Hematopoietic multipotent progenitor cell treated with erythropoietin and hydrocortisone succinate and interleukin-3 and kit ligand, for 8 days (in vitro differentiated cells): ENCODE measurements at places on chromosomes 12 and 14.

DNA sequence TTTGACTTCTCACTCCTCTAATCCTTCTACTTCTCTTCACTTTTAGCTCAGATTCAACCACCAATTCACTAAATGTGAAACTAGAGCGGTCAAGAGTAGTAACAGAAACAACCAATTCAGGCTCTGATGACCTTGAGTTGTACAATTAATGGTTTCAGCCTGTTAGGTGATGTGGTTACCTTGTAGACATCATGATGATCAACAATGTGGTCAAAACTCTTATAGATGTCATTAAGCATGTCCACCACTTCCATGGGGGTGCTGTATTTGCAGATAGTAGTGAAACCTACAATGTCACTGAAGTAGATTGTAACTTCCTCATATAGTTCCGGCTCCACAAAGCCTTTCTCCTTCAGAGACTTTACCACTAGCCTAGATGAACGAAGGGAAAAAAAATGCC lies 54.1 kb upstream of the PLBD1 start:
- no peak for DNase-seq

DNA sequence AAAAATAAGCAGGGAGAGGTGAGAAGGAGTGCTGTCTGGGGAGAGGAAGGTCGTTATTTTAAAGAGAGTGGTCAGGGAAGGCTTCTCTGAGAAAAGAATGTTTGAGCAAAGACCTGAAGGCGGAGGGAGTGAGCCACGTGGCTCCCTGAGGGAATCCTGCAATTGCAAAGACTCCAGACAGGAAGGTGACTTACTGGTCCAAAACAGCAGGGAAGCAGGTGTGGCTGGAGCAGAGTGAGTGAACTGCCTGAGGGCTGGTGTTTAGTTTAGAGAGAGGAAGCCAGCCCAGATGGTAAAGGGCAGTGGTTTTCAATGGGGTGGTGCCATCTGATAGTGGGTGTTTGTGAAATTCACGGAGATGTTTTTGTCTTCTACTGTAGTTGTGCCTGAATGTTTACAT lies 58.8 kb upstream of the LTA4H start:
- DNase-seq = peak; percentile 15

- no peak for DNase-seq
Observed at GRCh38 chr12:117968826-117969659, at the start of gene KSR2. Gene KSR2, minus strand, starts transcription at chr12:117968990. Its CDS starts 735 bp downstream, at chr12:117968255.

GRCh38 chr12:102833687-102834441 lies 83.2 kb downstream of the PAH start:
- DNase-seq = no peak

- no peak for DNase-seq
Observed at GRCh38 chr14:62710811-62711210, 334.4 kb downstream of the KCNH5 start.

DNA sequence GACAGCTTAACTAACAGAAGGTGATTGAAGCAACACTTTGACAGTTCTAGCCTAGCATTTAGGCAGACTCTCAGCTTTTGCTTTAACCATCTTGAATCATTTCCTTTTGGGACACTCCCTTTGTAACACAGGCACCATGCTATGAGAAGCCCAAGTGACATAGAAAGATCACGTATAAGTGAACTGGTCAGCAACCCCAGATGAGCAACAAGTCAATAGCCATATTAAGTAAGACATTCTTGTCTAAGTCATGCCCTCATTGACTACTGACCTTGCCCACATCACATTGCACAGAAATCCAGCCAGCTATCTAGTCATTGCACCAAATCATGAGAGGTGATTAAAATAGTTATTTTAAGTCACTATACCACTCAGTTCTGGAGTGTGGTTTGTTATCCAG lies 476.8 kb downstream of the TRHDE start:
- no peak for DNase-seq

- DNase-seq = no peak
Observed at GRCh38 chr12:32490801-32491200, 91.4 kb downstream of the FGD4 start.

DNA sequence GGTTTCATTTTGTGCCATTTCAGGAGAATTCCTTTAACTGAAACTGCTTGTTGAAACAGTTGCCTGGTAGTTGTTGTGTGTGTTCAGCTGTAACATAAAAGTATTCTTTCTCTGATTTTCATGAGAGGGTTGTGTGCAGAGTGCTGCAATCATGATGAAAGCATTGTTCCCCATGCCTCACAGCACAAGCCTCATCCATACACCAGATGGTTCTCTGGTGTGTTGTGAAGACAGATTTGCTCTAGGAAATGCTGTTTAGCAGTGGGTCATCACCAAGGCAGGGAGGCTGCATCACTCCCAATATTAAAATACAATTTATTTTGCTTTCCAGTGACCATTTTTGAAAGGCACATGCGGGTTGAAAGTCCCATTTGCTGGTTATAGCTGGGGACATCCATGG lies 404.4 kb downstream of the AACS start:
- DNase-seq = no peak

- DNase-seq = no peak
Observed at GRCh38 chr12:104585448-104586055, 128.8 kb downstream of the CHST11 start.

GRCh38 chr14:70885343-70886022 lies 21.8 kb upstream of the PCNX1 start:
- no peak for DNase-seq

DNA sequence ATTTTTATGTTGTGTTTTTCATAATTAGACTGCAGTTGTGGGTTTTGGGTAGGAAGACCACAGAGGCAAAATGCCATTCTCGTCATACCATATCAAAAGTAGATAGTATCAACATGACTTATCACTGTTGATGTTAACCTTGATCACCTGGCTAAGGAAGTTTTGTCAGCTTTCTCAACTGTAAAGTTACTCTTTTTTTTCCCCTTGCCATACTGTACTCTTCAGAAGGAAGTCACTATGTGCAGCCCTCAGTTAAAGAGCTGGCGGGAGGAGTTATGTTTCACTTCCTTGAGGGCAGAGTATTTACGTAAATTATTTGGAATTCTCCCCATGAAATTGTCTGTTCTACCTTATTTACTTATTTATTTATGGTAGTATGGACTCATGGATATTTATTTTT lies 78.7 kb downstream of the PRORP start:
- no peak for DNase-seq

DNA sequence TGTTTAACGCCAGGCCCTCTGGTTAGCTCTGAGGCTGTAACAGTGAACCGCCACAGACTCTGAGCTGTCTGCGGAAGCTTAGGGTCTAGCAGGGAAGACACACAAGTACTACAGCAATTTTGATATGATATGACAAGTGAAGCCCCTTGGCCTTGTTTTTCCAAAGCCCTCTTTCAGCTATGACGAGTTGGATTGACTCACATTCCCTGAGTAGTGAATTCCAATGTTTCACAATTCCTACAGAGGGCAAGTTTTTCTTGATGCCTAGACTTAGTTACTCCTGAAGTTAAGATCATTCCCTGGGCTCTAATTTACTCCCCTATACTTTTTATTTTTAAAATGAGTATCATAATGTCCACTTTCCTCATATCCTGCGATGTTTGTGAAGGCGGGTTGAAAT lies 53.3 kb upstream of the CISTR start:
- no peak for DNase-seq

GRCh38 chr14:105861985-105862465 lies 335.6 kb downstream of the TMEM121 start:
- no peak for DNase-seq

DNA sequence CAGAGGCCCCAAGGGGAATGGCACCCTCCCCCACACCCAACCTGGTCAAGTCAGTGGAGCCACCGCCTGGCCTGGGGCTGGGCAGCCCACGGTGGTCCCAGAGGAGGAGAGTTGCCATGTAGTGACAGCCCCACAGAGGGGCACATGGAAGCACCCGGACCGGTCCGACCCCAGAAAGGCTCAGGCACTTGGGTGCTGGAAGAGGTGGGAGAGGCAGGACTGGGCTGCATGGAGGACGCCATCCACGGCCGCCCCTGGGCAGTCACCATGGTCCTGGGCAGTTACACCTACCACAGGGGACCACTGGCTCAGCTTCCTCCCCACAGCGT lies 37.9 kb upstream of the TMEM179 start:
- DNase-seq = no peak

GRCh38 chr14:69684461-69685217 lies 73.2 kb downstream of the SUSD6 start:
- no peak for DNase-seq

GRCh38 chr12:82574191-82574590 lies 112.5 kb upstream of the TMTC2 start:
- no peak for DNase-seq

GRCh38 chr12:53170876-53171724 lies 9.4 kb upstream of the ZNF740 start:
- DNase-seq = no peak

- DNase-seq = peak; percentile 48
Observed at GRCh38 chr12:23084236-23084995, 459.4 kb downstream of the ETNK1 start.

DNA sequence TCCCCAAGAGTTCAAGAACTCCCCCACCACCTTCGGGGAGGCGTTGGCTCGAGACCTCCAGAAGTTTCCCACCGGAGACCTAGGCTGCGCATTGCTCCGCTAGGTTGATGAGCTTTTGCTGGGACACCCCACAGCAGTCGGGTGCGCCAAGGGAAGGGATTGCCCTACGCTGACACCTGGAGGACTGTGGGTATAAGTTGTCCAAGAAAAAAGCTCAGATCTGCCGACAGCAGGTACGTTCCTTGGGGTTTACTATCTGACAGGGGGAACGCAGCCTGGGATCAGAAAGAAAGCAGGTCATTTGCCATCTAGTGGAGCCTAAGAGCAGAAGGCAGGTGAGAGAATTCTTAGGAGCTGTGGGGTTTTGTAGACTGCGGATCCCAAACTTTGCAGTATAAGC lies 98.8 kb downstream of the FRMD6 start:
- no peak for DNase-seq

DNA sequence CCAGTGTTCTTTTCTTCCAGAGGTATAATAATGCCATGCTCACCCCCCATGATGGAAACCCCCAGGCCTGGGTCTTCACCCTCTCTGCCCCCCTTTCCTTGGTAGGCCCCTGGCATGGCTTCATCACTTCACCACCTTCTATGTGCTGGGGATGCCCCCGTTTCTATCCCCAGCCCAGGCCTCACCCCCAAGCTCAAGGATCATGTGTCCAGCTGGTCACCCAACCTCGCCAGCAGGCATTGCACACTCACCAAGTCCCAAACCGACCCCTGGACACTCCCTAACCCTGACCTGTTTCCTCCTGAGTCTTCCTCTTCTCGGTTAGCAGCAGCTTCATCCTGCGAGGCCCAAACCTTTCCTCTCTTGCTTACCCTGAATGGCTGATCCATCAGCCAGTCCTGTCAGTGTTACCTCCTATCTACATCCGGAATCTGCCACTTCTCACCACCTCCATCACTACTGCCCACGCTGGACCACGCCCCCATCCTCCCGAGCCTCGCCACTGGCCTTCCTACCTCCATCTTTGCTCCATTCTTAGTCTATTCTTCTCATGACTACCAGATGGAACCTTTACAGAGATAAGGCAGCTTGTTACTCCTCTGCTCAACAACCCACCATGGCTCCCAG lies 69.0 kb downstream of the MVK start:
- DNase-seq = no peak

DNA sequence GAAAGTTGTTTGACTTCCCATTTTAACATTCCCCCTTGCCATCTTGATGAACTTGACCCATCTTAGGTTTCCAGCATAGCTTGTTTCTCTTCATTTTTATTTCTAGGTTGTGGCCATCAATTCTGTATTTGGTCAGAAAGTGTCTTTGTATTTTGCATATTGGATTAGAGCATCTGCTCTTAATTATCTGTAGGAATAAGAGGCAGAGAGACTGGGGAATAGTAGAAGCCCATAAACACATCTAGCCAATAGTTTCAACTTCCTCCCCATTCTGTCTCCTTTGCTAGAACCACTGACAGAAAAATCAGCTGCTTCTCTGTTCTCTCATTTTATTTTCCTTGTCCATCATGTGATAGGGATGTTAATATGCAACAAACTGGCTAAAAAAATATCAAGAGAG lies 8.2 kb downstream of the SOCS2 start:
- DNase-seq = no peak

DNA sequence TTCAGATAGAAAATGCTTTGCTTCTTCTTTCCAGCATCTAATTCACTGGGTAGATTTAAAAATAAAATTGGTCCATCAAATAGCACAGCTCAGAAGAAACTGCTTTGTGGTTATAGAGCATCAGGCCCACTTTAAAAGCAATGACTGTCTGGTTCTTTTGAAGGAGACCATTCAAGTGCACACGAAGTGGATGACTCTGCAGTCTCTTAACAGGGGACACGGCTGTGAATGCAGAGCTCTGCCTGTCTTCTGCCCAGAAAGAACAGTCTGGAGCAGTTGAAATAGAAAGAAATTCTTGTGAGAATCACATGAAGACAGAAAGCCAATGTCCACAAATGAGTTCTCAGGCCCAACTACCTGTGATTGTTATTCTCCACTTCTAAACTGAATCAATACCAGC lies 138.7 kb upstream of the PLEKHA5 start:
- no peak for DNase-seq

DNA sequence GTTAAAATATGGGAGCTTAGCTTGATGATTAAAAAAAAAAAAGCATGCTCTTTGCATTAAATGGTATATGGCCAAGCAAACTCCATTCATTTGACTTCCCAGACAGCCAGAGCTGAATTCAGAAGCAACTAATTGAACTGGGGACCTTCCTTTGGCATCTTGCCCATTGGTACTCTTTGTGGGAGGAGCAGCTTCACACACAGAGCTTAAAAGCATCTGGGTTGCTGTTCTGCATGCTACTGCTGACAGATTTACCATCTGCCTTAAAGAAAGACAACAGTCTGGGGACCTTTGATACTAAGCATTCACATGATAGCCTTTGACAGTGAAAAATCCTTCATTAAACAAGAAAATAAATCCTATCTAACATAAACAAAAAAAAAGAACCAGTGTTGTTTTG lies 977.9 kb downstream of the TMTC2 start:
- DNase-seq = no peak

GRCh38 chr14:90548455-90548854 lies 151.6 kb downstream of the CALM1 start:
- DNase-seq = no peak
